ENCODE measurements at places on chromosomes 16 and 17. TPM values are rescaled to one million over a fixed set of nuclear protein-coding genes. Genes with fewer than 3 reads are reported as not detected.
A peak's percentile ranks its signal among the peaks of the same experiment; 100 is the strongest.

- no peak for DNase-seq
Observed at GRCh38 chr16:7638306-7638705, 305.7 kb downstream of the RBFOX1 start.

DNA sequence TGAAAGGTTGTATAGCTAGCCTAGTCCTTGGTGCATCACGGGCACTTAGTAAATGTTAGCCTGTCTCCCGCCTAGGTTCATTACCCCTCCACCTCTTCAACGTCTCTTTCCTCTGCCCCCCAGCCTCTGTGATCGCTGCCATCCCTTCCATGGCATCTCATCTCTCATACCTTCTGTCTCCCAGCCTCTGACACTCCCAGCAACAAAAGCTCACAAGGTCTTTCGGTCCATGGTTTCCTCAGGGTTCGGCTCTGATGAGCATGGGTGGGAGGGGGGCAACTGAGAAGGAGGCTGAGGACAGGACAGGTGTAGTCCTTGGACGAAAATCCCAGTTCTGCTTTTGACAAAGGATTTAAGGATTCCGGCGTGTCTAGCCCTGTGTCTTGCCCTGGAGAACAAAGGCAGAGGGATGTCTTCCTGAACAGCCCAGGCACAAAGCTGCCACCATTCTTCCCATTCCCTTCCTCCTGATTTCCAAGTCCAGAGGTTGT is 16.7 kb downstream of the CCR7 start:
- peak; percentile 39 for DNase-seq

- no peak for DNase-seq
Observed at GRCh38 chr17:21252289-21252795, 868 bp downstream of the NATD1 start.

DNA sequence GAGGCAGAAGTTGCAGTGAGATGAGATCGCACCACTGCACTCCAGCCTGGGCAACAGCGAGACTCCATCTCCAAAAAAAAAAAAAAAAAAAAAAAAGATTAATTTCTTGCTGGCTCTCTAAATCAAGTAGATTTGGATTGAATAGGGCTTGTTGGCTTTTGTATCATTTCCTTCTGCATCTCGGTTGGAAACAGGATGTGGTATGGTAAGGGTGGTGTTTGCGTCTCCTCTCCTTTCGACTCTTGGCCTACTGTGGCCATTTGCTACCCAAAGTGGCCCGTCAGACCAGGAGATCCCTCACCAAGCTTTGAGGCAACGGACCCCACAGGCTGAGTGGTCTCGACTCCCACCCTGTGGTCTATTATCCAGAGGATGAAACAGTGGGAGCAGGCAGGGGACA is 168.0 kb upstream of the IRX3 start:
- DNase-seq = no peak

GRCh38 chr16:49617710-49618330 is 238.1 kb downstream of the ZNF423 start:
- peak; percentile 49 for DNase-seq

- no peak for DNase-seq
Observed at GRCh38 chr16:83552228-83552627, 255.6 kb upstream of the HSBP1 start.

DNA sequence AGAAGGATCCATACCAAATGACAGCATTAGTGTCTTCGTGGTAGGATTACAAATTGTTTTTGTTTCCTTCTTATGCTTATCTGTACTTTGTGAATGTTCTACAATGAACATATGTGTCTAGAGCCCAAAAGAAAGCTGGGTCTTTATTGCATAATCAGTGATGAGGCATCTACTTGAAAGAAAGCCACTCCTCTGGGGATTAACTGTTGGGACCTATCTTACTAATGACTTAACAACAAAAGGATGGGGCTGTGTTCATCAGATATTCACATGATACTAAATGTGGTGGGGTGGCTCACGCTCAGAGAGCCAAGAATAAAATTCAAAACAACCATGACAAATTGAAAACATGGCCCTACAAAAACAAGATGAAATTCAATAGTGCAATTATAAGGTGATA is 160.2 kb downstream of the RGS9 start:
- DNase-seq = no peak

DNA sequence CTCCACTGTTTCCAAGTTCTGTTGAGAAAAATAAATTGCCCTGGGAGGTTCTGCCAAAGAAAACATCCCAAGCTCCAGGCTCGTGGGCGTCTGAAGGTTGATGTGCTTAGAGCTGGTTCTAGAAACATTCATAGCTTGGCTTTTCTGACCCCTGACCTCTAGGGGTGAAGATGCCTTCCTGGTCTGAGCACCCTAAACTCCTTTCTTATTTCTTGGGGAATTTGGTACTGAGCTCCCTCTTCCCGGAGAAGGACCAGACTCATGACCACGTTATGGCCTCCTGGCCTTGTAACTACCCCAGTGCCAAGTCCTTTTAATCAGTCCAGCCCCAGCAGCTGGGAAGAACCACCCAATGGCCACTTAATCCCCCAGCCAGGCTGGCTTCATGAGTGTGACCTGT is 66.4 kb downstream of the MYH11 start:
- DNase-seq = no peak

- no peak for DNase-seq
Observed at GRCh38 chr17:1156864-1157263, 22.9 kb downstream of the ABR start.

PIRT gene
- total RNA-seq = 0.38 TPM

ZNF423 gene
- total RNA-seq = 72.6 TPM

All from type B pancreatic cell (in vitro differentiated cells).